BJ (cell line): ENCODE measurements at places on chromosomes 1 and 21. TPM values are rescaled to one million over a fixed set of nuclear protein-coding genes. Genes with fewer than 3 reads are reported as not detected.

Gene ZMYM1
- polyA plus RNA-seq = 7.0 and 12.5 TPM in 2 replicates

DNA sequence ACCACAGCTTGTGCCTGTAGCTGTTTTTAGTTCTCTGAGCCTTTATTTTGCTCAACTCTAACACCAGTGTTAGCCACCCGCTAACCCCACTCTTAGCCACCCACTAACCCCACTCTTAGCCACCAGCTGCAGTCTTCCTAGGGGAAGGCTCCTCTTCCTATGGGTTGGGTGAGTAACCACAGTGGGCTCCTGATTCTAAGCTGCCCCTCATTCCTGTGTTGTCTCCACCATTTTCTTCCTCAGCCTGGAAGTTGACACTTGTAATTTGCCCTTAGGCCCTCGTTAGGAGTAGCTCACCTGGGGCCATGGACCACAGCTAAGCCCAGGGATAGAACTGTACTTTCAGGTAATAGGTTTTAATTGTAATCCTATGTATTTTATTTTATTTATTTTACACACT lies 782.9 kb upstream of the TPTE start:
- DNase-seq = no peak

DNA sequence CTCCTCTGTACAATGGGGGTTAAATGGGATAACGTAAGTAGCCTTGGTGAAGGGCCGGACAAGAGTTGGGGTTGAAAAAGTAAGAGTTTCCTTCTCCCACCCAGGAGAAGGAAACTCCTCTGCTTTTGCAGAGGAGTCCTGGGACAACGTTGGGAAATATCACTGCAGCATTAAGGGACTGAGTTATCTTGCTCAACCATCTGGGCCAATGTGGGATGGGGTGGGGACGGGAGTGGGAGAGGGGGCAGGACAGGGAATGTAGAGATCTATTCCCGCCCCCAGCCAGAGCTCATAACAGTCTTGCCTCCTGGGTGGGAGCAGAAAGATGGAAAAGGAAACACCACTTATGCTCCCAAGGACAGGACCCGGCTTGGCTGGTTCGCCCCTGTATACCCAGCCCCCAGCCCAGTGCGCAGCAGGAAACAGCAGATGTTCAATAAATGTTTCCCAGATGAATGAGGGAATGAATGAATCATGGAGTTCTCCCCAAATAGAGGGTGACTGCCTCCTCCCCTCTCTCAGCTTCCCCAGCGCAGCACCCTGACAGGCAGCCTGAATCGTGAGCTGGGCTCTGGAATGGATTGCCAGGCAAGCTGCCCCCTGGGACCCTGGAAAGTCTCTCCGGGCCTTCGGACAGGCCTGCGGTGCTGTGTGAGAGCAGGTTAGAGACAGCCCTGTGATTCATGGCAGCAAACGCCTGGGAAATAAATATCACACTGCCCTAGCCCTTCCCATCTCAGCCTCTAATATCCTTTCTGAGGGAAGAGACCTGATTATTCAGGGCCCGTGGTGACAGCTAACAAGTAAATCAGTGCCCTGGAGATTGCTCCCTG lies 24.8 kb downstream of the FBXO2 start:
- no peak for DNase-seq

- peak; percentile 79 for DNase-seq
These were observed 538.6 kb upstream of the ADAMTS5 start for GRCh38 chr21:27505516-27505915.

DNA sequence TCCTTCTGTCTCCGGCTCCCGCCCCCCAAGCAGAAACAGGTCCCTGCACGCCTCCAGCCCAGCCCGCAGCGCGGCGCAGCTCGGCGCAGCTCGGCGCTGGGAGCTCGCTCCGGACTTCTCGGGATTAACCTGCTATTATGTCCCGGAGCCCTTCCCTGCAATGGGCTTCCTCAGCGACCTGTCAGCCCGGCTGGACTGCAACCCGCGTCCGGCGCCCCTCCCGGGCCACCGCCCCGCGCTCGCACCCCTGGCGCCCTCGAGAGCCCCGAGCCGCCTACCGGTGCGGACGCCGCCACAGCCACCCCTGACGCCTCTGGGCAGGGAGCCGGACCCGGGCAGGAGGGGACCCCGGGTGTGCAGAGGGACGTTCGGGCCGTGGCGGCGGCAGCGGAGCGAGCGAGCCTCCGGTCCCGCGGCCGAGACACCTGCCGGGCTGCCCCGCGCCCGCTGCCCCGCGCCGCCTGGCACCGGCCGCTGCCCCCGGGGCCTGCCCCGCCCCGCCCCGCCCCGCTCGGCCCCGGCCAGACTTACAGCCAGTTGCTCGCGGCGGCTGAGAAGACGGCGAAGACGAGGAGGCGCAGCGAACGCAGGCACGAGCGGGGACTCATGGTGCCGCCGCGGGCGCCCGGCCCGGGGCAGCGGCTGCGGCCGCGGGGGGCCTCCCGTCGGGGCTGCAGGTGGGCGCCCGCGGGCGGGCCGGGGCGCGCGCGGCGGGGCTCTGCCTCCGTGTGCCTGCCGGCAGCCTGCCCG lies 407 bp downstream of the WNT4 start:
- DNase-seq = no peak

DNA sequence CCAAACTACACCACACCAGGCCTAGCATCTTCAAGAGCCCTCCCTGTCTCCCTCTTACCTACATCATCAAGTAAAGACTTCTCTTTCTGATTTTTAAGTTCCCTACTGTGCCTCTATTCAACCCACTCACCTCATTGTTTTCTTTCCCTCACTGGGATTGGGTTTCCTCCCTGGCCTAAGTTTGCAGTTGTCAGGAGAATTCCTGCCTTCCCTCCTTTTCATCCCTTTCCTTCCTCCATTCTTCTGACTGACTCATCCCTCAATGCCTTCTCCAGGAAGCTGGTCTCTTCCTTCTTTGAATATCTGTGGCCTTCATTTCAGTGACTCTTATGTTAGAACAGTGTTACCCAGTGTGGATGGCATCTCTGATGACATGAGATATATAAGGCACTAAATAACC lies 139.9 kb upstream of the KIAA0040 start:
- no peak for DNase-seq
